GM12878 (cell line): ENCODE measurements at places on chromosomes 16 and 17.
A peak's percentile ranks its signal among the peaks of the same experiment; 100 is the strongest.

DNA sequence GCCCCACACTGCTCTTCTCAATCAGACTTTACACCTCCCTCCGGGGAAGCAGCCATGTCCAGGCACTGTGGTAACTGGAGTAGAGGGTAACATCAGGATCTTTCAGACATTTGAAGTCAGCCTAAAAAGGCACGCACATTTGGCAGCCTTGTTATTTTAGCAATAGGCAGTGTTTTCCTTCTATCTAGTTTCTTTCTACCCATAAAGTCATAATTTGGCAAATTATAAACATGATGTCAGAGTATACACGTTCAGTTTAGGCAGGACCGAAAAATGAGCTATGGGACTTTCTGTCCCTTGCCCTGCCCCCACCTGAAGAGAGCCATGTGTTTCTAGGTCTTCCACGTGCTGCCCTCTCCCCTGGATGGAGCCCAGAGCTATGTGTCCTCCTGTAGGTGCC lies 21.1 kb downstream of the NARF start:
- H3K36me3 ChIP-seq: peaks cover 29% of the 10 kb centered on the region
- H3K4me3 ChIP-seq: no peak overlapping the region
- no peaks in the 10 kb centered on the region for H3K27me3 ChIP-seq

DNA sequence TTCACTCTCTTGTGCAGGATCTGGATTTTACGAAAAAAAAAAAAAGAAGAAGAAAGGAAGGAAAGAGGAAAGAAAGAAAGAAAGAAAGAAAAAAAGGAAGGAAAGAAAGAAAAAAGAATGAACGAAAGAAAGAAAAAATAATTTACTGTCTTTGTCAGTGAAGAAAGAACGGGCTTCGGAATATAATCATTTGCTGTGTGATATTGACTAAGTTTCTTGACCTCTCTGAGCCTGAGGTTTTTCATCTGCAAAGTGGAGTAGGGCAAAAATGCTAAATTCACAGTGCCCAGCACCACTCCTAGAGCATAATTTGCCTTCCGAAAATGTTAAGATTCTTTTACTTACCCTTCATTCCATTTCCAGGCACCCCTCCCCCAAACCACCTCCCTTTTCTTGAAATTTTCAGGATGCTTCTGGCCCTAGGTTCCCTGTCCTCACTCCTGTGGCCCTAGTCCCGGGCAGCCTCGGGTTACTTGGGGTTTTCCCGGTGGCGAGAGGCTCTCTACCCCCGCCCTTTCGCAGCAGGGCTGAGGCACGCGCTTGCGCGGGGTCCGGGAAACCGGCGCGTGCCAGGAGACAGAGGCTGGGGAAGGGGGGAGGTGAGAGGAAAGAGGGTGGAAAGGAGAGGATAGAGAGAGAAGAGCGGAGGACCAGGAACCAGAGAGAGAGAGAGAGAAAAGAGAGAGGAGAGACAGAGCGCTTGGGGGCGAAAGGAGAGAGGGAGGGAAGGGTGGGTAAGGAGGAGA lies at the start of gene CNTNAP1:
TSS of gene CNTNAP1 (plus strand) at position 556 of the 746 bp plus-strand sequence. CDS start 299 bp downstream, outside the sequence.
- peaks cover 19% of the 10 kb centered on the region for H3K4me1 ChIP-seq
- peaks cover 8% of the 10 kb centered on the region; the same call in 1 of the 2 replicates for H3K36me3 ChIP-seq
- peak within 1 kb of the TSS; percentile 92 for H3K4me3 ChIP-seq
- H3K27ac ChIP-seq: peak within 1 kb of the TSS; percentile 83

DNA sequence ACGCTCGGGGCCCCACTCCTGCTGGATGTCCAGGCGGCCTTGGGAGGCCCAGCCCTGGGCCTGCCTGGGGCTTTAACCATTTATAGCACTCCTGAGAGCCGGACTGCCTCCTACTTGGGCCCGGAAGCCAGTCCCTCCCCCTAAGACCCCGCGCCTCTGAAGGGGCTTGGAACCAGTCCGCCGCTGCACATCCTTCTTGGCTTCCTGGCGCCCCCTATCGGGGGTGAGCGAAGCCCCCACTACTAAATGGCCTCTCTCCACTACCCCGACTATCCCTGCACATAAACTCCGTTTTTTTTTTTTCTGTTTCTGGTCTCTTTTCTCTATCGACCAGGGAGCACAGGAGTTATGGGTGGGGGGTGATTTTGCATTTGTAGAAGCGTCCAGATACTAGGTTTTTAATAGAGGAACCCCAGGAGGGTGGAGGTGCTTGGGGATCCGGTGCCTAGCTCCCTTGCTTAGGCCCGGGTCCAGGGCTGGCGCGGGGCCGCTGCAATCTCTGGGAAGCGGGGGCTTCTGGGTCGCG lies 633 bp upstream of the NOL3 start:
- H3K36me3 ChIP-seq: no peaks in the 10 kb centered on the region
- peak overlapping the region; percentile 5; the same call in 1 of the 2 replicates for H3K27ac ChIP-seq
- H3K27me3 ChIP-seq: peaks cover 11% of the 10 kb centered on the region
- no peak for DNase-seq
- H3K4me1 ChIP-seq: peaks cover 45% of the 10 kb centered on the region

DNA sequence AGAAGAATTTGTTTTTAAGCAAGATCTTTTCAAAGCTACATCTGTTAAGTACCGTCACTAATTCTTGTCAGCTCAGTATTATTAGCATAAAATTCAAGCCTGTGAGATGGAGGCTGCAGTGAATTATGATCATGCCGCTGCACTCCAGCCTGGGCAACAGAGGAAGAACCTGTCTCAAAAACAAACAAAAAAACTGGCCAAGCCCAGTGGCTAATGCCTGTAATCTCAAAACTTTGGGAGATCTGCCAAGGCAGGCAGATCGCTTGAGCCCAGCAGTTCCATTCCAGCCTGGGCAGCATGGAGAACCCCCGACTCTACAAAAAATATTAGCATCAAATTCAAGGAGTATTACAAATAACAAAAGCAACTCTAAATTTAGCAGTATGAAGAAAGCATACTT lies 88.0 kb downstream of the STXBP4 start:
- no peak overlapping the region for H3K4me3 ChIP-seq
- H3K27me3 ChIP-seq: no peaks in the 10 kb centered on the region
- H3K36me3 ChIP-seq: no peaks in the 10 kb centered on the region
- no peak overlapping the region for H3K27ac ChIP-seq
- H3K4me1 ChIP-seq: no peaks in the 10 kb centered on the region
- no peak for DNase-seq

- no peak overlapping the region for H3K4me3 ChIP-seq
- H3K27ac ChIP-seq: no peak overlapping the region
- H3K27me3 ChIP-seq: no peaks in the 10 kb centered on the region
These were observed 147.8 kb downstream of the PRKCA start for GRCh38 chr17:66450008-66450851.

DNA sequence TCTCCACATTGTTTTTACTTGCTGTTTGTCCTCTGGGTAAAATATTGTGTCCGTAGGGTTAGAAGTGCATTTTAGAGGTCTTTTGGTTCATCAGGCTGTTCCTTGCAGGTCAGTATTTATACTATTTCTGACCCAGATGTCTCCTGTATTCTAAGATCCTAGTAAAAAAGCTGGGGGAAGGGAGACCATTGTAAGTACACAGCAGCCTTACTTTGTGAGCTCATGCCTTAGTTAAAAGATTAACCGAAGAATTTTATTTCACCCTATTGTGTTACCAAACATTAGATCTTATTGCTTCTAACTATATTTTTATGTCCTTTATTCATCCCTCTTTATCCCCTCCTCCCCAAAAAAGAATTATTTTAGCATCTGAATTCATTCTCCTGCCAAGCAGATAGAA lies 444.1 kb upstream of the RBFOX1 start:
- no peaks in the 10 kb centered on the region for H3K4me1 ChIP-seq
- DNase-seq: no peak
- no peak overlapping the region for H3K27ac ChIP-seq
- no peaks in the 10 kb centered on the region for H3K36me3 ChIP-seq
- H3K27me3 ChIP-seq: no peaks in the 10 kb centered on the region

DNA sequence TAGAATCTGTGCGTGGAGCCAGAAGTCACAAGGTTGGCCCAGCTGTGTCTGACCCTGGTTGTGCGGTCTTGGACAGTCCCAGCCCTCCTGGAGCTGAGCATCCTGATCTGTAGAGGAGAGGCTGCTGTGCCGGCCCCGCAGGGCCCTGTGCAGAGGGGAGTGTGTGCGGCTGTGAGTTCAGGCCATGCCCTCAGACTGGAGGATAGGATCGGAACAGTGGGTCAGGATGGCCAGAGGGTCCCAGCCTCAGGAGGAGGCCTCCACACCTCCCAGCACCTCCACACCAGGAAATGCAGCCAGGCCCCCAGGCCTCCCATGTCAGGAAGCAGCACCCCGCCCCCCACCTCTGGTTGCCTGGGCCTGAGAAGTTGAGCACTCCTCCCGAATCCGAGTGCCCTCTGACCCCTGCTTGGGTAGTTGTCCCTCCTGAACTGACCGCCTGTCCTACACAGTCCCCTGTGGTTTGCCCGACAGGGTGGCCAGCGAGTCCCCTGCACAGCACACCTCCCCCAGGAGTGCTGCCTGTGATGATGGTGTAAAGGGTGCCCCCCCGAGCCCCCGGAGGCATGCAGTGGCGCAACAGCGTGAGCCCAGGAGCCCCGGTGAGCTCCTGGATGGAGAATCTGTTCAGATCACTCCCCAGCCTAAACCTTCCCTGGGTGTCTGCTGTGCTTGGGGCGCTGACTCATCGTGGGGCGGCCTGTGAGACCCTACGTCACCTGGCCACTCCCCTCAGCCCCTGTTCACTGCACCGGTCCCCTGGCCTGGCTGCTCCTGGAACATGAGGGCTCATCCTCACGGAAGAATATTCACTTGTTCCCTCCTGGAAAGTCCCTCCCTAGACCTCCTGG lies 285.2 kb downstream of the SEC14L1 start:
- no peak for DNase-seq
- no peaks in the 10 kb centered on the region for H3K27me3 ChIP-seq
- H3K27ac ChIP-seq: peak overlapping the region; percentile 35
- no peak overlapping the region for H3K4me3 ChIP-seq
- H3K36me3 ChIP-seq: 0 out of 2 replicates have a peak, but pooled peaks cover 2% of the 10 kb centered on the region

DNA sequence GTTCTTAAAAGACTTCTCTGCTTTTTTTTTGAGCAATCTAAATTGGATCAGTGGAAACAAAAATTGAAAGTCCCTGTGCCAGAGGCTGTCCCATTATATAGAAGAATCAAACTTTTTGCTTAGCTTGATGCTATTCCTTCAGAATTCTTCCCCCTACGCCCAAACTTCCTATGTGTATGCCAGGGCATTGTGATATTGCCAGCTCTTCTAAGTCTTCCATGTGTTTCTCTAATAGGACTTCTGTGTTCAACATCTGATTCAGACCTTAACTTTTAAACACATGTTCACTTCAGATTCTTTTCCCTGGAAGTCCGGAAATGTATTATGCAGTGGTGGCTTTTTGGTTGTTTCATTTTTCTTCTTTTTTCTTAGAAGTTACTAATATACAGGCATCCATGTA lies 18.7 kb downstream of the PTRH2 start:
- no peak overlapping the region for H3K27ac ChIP-seq
- no peak for DNase-seq
- peaks cover 3% of the 10 kb centered on the region for H3K36me3 ChIP-seq
- H3K4me1 ChIP-seq: no peaks in the 10 kb centered on the region
- H3K4me3 ChIP-seq: no peak overlapping the region

- peaks cover 13% of the 10 kb centered on the region for H3K4me1 ChIP-seq
- DNase-seq: no peak
- H3K27ac ChIP-seq: peak within 1 kb of the TSS; percentile 74
These were observed at the start of the genes CCDC78 and HAGHL for GRCh38 chr16:726438-727290. Gene CCDC78 (minus strand): TSS chr16:726443. CDS start chr16:726367, 76 bp downstream. Gene HAGHL (plus strand): TSS chr16:727106. CDS start chr16:727510, 404 bp downstream.

GRCh38 chr17:56292010-56292409 lies 138.7 kb downstream of the ANKFN1 start:
- H3K4me3 ChIP-seq: no peak overlapping the region
- no peak overlapping the region for H3K27ac ChIP-seq
- H3K4me1 ChIP-seq: no peaks in the 10 kb centered on the region
- H3K27me3 ChIP-seq: no peaks in the 10 kb centered on the region

GRCh38 chr17:58281511-58282011 lies 826 bp upstream of the MPO start:
- H3K27me3 ChIP-seq: no peaks in the 10 kb centered on the region
- no peak for DNase-seq
- H3K27ac ChIP-seq: no peak overlapping the region
- no peak overlapping the region for H3K4me3 ChIP-seq
- H3K4me1 ChIP-seq: no peaks in the 10 kb centered on the region
- H3K36me3 ChIP-seq: no peaks in the 10 kb centered on the region

DNA sequence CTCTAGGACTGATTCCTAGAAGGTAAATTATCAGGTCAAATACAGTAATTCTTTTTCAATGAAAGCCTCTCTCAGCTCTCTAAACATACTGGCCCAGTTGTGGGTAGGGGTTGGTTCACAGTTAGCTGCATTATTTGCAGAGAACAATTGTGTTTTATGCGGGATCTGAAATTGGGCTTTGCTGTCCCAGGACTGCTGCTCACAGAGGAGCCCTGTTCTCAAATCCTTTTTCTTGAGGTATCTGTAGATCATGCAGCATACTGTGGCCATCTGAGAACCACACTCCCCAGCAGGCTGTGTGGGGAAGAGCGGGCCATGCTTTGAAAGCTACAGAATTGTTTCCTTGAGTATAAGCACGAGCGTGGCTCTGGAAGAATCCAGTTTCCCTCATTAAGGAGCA lies 17.5 kb downstream of the MTHFSD start:
- no peaks in the 10 kb centered on the region for H3K27me3 ChIP-seq
- no peak overlapping the region for H3K27ac ChIP-seq
- H3K4me1 ChIP-seq: no peaks in the 10 kb centered on the region
- DNase-seq: no peak
- peaks cover 5% of the 10 kb centered on the region for H3K36me3 ChIP-seq
- H3K4me3 ChIP-seq: no peak overlapping the region

- no peak for DNase-seq
- no peaks in the 10 kb centered on the region for H3K27me3 ChIP-seq
- H3K27ac ChIP-seq: no peak overlapping the region
- no peaks in the 10 kb centered on the region for H3K36me3 ChIP-seq
- H3K4me1 ChIP-seq: no peaks in the 10 kb centered on the region
- no peak overlapping the region for H3K4me3 ChIP-seq
These were observed 257.3 kb downstream of the CA10 start for GRCh38 chr17:51901242-51901641.
